ENCODE measurements at places on chromosomes 3 and 15.
A peak's percentile ranks its signal among the peaks of the same experiment; 100 is the strongest.

- DNase-seq, result no peak
These were observed 36.8 kb downstream of the EID1 start for GRCh38 chr15:48914717-48915116.

DNA sequence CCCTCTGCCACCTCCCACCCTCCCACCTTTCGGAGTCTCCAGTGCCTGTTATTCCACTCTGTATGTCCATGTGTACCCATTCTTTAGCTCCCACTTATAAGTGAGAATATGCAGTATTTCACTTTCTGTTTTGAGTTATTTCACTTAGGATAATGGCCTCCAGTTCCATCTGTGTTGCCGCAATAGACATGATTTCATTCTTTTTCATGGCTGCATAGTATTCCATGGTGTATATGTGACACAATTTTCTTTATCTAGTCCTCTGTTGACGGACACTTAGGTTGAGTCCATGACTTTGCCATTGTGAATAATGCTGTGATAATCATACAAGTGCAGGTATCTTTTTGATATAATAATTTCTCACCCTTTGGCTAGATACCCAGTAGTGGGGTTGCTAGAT lies 91.0 kb upstream of the UBE3A start:
- DNase-seq, result no peak

DNA sequence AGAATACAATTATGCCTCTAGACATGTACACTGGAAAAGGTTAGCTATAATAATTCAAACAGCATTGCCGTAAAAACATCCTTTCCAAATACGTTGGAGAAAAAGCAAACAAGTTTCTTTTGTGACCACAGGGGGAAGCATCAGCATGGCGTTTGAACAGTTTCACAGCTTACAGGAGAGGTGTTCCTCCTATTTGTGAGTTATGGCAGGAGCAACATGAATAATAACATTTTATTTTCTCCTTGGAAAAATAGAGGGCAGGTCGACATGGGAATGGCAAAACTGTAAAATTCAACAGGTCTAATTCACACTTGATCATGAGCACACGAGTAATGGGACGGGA lies 39.7 kb upstream of the GADL1 start:
- no peak for DNase-seq

GRCh38 chr15:77886805-77887448 lies 190.6 kb downstream of the TBC1D2B start:
- no peak for DNase-seq

- peak; percentile 64 for DNase-seq
These were observed 16.1 kb downstream of the SH2D7 start for GRCh38 chr15:78108300-78109084.

GRCh38 chr3:156818890-156819289 lies 7.3 kb upstream of the LEKR1 start:
- DNase-seq, result no peak
